Stimulated activated CD8-positive, alpha-beta memory T cell treated with anti-CD3 and anti-CD28 coated beads, Interleukin-2, amount 100 ng/mL, for 48 hours (primary cell): ENCODE measurements at places on chromosomes 5 and 9.

- no peak for DNase-seq
These were observed 281.1 kb downstream of the FER start for GRCh38 chr5:109028608-109029299.

DNA sequence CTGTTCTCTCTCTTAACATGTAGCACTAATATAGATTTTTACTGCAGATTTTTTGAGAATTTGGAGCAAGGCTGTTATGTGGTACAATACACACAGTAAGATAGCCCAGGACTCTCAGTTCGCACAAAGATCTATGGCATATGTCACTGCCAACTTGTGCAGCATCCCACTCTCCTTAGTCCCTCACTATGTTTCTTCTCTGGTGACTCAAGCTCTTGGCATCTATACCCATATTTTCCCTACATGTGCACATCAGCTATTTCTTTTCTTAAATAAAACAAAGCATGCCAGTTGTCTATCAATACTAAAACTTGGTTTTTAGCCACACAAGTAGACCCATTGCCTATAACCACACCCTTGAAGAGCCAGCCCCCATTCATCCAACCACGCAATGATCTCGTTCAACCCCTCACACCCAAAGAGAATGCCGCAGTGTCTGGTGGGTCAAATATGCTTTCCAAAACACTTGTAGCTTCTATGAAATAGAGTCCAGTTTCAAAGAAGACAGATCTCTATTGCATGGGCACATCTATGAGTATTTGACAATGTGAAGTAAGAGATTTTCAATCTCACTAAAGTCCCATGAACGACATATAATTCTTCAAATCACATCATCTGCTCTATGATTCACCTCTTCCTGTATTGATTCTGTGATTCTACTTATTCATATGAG is 18.2 kb upstream of the IL7R start:
- no peak for DNase-seq

GRCh38 chr5:3661755-3662296 is 66.2 kb downstream of the IRX1 start:
- DNase-seq = no peak

- DNase-seq = no peak
These were observed 433.1 kb downstream of the CHSY3 start for GRCh38 chr5:130337179-130337888.

- no peak for DNase-seq
These were observed 57.4 kb downstream of the SEMA4D start for GRCh38 chr9:89440548-89440947.

DNA sequence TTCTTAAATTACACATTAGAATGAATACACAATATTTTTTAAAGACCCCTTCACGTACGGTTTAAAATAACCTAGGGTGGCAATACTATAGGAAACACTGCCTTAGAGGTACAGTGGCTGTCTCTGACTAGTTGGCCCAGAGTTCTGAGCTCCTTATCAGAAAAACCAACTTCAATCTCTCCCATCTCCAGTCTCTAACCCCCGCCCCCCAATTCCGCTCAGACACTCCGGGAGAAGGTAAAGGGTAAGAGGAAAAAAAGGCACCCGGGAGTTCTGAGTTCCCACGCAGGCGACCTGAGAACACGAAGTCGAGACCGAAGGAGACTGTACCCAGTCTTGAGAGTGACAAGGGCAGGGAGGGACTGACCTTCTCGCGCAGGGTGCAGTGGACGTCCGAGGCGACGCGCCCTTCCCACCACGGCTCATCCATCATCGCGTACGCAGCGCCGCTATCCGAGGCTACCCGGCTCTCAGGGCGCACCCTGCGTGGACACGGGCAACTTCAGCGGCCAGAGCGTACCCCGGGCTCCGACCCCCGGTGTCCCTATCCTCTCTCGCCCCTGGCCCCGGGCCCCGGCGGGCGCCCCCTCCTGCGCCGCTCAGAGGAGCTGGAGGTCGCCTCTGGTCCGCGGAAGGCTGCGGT is 752 bp downstream of the CCNJL start:
- DNase-seq = no peak

- DNase-seq = no peak
These were observed 141.2 kb upstream of the RETREG1 start for GRCh38 chr5:16757989-16758501.

DNA sequence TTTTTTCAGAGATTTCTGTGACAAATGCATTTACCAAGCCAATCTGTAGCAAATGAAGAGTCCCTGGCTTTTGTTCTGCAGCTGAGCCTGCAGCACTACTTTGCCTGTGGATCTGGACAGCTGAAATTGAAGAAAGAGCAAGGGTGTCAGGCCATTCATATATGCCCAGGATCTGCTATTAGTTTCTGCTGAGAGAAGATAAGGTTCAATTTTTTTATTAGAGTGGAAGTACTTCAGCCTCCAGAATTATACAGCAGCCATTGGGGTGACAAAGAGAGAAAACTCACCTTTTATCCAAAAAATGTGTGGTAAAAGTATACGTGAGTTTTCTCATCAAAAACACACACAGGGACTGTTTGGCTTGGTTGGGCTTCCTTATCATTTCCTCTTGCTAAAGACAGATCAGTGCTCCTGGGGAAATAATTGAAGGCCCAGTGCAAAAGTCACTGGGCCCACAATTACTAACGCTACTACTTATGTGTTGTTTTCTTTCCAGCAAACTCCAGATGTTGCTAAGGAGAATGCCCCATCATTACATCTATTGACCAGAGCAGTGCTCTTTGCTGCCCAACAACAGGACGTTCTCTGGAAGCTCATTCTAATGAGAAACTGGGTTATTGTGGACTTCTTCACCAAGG is 138.6 kb downstream of the CEMIP2 start:
- no peak for DNase-seq

DNA sequence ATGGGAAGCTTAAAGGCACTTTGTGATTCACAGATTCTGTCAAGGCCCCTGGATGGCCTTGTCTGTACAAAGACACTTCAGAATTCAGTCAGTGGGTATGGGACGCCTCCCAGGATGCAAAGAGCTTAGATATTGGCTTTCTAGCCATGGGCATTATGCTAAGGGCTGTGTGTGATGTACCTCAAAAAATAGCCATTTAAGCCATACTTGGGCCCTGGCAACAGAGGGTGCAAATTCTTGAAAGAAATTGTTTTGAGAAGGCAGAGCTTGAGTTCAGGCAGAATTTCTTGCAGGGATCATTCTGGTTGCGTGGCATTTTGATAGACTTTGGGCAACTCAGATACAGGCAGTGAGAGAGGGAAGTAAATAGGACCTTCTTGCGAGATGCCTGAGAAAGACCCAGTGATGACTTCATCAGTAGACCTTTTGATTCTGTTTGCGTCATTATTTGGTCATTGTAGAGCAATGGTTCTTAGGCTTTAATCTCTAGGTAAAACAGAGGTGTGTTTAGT is 3.9 kb downstream of the CYFIP2 start:
- no peak for DNase-seq

- no peak for DNase-seq
These were observed 476.6 kb upstream of the TNC start for GRCh38 chr9:115594557-115594956.

- no peak for DNase-seq
These were observed 442.7 kb upstream of the CD180 start for GRCh38 chr5:67639313-67639712.

GRCh38 chr9:121754655-121755436 is 103.4 kb downstream of the DAB2IP start:
- no peak for DNase-seq

- no peak for DNase-seq
These were observed 6.8 kb downstream of the KDM4C start for GRCh38 chr9:6764523-6764922.

- DNase-seq = no peak
These were observed 11.8 kb upstream of the MRNIP start for GRCh38 chr5:179870403-179870903.

DNA sequence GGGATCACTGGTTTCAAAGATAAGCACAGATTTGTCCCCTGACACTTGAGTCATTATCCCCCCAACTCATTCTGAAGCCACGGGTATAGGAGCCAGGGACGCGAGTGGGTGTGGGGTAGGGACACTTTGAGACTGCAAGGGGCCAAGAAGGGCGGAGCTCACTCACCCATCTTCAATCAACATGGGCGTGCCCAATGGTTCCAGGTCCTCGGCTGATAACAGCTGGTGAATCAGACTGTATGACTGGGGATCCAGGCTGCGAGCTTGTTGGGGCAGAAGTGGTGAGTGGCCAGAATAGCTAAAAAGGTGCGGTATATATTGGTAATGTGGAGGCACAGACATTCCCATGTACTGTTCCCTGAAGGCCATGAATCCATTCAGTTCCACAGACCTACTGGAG is 30.7 kb upstream of the NR5A1 start:
- DNase-seq = no peak

DNA sequence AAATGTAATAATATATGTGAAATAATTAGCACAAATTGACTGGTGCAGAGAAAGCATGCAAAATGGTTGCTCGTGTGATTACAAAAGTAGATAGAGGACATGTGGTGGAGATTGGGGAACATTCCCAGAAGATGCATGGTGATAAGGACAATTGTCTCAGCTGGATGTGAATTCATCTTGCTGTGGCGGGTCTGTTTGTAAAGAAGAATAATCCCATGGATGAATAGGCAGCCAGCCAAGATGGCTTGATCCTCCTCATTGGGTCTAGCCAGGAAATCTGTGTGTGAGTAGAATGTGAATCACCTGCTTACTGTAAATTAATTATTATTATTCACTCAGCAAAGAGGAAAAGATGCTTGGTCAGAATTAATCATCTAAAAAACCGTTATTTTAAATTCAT is 12.6 kb upstream of the DPYSL3 start:
- DNase-seq = no peak

DNA sequence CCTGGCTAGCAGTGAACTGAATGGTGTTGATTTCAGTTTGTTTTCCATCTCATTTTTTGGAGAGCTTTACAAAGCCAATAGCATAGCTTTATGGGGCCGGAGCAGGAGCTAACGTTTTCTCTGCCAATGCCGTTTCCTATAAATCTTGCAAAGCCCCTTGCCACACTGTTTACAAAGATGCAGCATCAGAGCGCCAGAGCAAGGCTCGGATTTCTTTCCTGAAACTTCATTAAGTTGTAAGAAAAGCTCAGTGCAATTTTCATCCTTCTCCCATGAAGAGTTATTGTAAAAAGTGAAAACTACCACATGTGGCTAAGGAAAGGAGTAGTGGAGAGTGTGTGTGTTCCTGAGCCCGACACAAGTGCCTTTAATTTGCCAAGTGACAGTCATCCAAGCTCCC is 178.2 kb upstream of the GDNF start:
- DNase-seq = no peak

- no peak for DNase-seq
These were observed 9.1 kb upstream of the DNAJC25 start for GRCh38 chr9:111621895-111622480.

DNA sequence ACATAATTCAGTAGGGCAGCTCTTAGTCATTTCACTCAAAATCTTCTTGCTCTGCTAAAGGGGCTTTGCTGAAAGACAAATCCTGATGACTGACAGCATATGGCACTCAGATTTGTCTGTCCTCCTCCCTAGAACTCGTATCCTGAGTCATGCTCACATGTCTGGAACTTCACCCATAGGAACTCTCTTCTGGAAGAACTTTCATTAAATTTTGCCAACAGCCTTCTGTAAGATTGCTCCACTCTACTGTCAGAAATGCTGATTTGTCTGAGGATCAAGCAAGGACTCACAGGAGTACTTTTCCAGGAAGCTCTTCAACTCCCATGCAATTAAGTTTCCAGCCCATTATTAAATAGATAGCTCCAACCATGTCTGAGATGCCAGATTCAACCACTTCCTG is 59.8 kb upstream of the SNX2 start:
- no peak for DNase-seq

DNA sequence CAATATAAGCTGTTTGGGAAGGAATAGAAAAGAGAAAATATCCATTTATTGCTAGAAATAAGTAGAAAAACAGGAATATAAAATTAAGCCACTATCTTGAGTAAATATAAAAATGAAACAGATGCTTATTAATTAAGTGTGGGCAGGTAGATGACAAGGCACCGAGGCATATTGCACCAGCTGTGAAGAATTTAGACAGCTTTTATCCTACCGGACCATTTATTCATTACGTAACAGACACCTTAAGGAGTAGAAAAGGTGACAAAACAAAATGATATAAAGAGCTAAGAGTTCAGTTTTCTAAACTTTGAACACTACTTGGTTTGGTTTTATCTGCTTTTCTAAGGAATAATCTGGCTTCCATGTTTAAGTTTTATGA is 404.1 kb downstream of the PTPRD start:
- DNase-seq = no peak

DNA sequence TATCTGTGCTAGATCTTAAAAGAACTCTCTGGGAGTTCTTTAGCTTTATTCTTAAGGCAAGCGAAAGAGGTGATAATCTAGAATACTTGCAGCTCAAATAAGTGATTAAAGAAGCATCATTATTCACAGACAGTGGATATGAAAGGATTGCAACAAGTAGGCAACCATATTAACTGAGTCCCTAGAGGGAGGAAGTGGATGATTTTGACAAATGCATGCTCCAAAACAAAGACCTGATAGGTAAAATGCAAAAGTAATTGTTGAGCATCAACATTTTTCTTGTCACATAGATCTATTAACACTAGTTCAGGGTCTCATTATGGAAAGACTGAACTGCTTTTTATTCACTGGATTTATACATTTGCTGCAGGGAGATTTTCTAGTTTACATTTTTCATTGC is 109.1 kb downstream of the EDIL3 start:
- no peak for DNase-seq

- no peak for DNase-seq
These were observed 70.8 kb downstream of the RAB24 start for GRCh38 chr5:177232761-177233160.

DNA sequence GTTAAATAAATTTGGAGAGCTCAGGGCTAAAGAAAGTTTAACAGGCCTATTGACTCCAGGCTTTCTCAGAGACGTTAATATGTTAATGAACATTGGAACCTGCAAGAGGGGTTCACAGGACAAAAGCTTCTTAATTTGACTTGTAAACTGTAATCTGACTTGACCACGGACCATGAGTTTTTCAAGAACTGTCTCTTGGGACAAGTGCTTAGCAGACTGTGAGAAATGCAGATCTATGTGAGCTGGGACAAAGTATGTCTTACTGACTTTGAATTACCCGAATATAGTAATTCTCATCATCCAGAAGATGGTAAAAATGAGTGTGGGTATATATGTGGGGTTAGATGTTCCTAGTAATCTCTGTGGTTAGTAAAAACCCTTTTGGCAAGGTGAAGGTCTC is 186.6 kb downstream of the ATP10B start:
- DNase-seq = no peak

DNA sequence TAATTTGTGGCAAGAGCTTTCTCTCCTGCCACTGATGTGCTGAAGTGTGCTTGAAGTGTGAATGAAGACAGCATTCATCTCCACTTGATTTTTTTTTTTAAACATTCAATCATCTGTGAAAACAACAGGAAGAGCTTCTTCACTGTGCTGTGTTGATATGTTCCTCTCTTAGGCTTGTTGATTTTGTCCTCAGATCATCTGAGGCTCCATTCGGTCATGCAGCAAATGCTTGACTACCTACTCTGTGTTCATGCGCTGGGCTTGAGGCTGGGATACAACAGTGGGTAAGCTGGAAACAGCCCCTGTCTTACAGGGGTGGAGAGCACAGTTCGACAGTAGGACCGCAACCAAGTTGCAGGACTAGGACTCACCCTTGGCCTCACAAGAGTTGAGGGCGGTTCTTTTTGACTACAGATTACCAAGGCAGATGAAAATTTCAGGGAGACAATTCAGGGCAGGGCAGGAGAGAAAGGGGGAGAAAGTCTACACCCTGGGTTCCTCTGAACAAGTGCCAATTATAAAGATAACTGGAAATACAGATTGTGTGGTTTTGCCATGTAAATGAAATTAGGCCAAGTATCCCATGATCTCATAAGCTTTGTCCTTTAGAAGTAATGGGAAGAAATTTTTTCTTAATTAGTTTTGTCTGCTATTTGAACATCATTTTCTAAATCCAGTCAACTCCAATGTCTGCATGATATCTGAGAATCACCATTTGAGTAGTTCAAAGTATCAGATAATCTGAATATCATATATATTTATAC is 31.0 kb upstream of the F2R start:
- no peak for DNase-seq
